ENCODE measurements at places on chromosomes 12 and 14.

DNA sequence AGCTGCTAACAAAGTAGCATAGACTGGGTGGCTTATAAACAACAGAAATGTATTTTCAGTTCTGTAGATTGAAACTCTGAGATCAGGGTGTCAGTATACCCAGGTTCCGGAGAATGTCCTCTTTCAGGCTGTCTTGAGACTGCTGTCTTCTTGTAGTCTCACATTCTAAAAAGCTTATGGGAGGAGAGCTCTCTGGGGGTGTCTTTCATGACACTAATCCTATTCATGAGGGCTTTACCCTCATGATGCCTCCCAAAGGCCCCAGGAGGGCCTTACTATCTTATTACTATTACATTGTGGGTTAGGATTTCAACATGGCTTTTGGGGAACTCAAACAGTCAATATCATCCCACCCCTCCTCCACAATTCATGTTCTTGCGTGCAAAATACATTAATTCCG lies 94.3 kb downstream of the AEBP2 start:
- DNase-seq, result no peak

DNA sequence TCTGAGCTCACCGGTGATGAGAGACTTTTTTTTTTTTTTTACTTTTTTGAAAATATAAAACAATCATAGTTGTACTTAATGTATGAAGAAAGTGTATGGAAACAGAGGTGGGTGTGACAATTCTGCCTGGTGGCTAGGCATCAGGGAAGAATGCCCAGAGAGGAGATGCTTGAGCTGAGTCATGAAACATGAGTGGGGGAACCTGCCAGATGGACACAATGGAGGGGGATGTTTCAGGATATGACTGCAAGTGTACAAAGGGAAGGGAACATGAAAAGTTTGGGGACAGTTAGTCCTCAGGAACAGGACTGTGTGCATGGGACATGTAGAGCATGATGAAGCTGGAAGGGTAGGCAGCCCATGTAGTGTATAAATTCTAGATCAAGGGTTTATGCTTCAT lies 274.2 kb upstream of the E2F7 start:
- DNase-seq, result no peak

DNA sequence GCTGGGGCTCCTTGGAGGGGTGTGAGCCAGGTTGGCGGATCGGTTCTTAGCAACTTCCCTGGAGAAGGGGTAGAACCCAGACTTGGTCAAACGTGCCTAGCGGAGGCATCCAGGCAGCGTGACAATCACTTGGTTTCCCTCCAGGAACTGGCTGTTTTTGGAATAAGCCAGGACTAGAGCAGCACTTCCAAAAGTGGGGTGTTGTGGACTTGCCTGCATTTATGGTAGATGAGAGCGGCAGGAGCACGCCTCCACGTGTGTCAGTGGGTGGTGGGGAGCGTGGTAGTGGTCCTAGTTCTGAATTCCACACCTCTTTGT lies 2.8 kb downstream of the PRMT8 start:
- no peak for DNase-seq

- DNase-seq, result no peak
Measured at GRCh38 chr14:83164591-83164990, 1630.9 kb upstream of the SEL1L start.

GRCh38 chr14:35551081-35551480 lies 17.1 kb downstream of the INSM2 start:
- DNase-seq, result no peak

- no peak for DNase-seq
Measured at GRCh38 chr12:20476551-20476950, 108.2 kb downstream of the PDE3A start.

GRCh38 chr14:29454026-29454693 lies 473.5 kb downstream of the PRKD1 start:
- DNase-seq, result no peak

DNA sequence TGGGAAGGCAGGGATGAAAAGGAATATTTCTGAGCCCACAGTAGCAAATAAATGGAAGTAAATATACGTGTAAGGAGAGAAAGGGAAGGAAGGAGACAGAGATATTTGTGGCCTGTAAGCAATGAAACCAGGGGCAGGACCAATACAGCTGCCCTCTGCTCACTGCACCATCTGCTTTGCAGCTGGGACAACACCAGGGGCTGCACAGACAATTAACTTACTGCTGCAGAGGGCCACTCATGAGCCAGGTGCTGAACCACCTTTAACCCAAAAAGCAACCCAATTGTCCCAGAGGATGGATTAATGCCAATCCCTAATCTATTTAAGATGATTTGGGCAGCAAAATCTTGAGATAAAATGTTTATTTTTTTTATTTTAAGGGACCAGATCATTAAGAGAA lies 30.6 kb upstream of the TMX1 start:
- no peak for DNase-seq
